Heart left ventricle (tissue), 16 donors: ENCODE measurements at places on chromosomes 6 and 20. TPM values are rescaled to one million over a fixed set of nuclear protein-coding genes. Genes with fewer than 3 reads are reported as not detected.

The BMP7 gene
- total RNA-seq = 1.2 TPM

The GRIK2 gene
- total RNA-seq = 5.1 TPM

The MUC21 gene
- total RNA-seq = not detected

The MPC1 gene
- 213 TPM for total RNA-seq

The BPIFB4 gene
- total RNA-seq = not detected

The OOEP gene
- total RNA-seq = not detected

The MUCL3 gene
- total RNA-seq = not detected

The NEURL2 gene
- 4.2 TPM for total RNA-seq

The KIZ gene
- total RNA-seq = 29.3 TPM

The GPLD1 gene
- 0.97 TPM for total RNA-seq

The CST2 gene
- total RNA-seq = not detected

The ECT2L gene
- 4.3 TPM for total RNA-seq

The WFDC13 gene
- total RNA-seq = not detected

The SLC12A5 gene
- not detected for total RNA-seq

The ANKRD6 gene
- 13.5 TPM for total RNA-seq

The PMEPA1 gene
- total RNA-seq = 25.7 TPM

The SERAC1 gene
- 6.3 TPM for total RNA-seq

The RIPOR2 gene
- 4.2 TPM for total RNA-seq

The COX4I2 gene
- 5.7 TPM for total RNA-seq

The TSPO2 gene
- not detected for total RNA-seq

The DAAM2 gene
- 20.9 TPM for total RNA-seq

The C20orf202 gene
- 0.32 TPM for total RNA-seq

The TSHZ2 gene
- 12.1 TPM for total RNA-seq
